A549 (cell line): ENCODE measurements at places on chromosomes 1 and 21.

DNA sequence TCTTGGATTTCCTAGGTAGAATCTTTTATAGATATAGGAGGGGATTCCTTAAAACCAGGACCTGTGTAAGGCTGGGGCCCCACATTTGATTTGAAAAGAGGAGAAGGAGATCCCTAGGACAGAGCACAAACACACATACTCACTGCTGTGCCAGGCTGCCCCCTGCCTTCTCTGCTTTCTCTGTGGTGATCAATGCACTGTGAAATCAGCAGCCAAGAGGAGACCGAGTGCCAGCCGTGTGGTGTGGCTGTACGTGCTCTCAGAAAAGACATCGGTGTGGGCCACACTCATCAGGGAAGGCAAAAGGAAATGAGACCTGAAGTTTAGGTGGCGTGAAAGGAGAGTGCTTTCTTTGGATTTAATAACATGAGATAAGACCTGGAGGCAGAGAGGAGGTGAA lies 194.2 kb downstream of the ZSCAN20 start:
- no peak for DNase-seq

- no peak for DNase-seq
These were observed 18.4 kb downstream of the HIPK1 start for GRCh38 chr1:113947388-113948107.

- no peak for DNase-seq
These were observed 5.9 kb upstream of the FCGR2A start for GRCh38 chr1:161499099-161500039.

GRCh38 chr1:162019006-162019405 lies 4.7 kb downstream of the OLFML2B start:
- no peak for DNase-seq

DNA sequence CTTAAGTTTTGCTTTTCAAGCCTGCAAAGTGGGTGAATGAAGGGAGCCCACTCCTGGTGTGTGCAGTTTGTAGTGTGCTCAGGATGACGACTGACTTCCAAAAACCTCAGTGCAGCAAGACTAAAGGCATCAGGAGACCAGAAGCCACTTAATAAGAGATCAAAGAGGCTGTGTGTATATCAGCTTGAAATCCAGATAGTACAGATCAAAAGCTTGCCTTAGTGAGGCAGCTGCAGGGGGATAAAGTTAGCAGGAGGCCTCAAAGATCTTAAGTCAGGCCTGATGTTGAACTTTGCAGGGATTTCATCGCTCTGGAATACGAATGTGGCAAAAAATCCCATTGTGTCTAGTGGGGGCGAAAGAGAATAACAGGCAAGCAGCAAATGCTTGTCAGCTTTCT lies 99.8 kb downstream of the PATJ start:
- no peak for DNase-seq

DNA sequence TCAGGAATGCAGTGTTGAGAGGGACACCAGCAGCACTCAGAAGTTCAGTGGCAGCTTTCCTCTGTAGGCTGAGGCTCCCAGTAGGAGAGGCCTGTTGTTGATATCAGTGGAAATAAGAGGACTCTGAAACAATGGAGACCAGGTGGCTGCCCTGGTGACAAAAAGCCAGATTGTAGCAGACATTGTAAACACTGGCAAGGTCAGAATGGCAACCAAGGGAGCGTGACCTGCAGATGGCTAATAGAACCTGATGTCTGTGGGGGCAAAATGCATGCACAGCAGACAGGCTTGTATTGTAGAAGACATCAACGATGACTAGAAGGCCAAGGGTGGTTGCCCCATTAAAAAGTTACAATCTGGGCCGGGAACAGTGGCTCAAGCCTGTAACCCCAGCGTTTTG lies 53.1 kb upstream of the GPR37L1 start:
- no peak for DNase-seq

DNA sequence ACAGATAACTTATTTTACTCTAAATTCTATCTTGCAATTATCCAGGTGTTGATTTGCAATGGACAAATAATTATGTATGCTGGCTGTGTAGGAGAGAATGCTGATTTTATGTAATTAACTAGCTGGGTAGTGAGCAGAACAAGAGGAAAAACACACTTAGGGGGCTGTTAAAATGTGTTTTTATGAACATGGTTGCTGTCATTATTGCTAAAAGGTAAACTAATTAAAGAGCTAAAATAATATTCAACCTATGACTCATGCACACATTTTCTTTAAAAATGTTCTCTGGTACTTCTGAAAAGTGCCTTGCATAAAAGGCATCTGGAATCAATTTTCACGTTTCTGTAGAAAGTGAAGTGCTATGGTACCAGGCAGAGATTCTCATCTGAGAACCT lies 192.8 kb upstream of the C8B start:
- no peak for DNase-seq
